ENCODE measurements at places on chromosomes 1 and 21.

DNA sequence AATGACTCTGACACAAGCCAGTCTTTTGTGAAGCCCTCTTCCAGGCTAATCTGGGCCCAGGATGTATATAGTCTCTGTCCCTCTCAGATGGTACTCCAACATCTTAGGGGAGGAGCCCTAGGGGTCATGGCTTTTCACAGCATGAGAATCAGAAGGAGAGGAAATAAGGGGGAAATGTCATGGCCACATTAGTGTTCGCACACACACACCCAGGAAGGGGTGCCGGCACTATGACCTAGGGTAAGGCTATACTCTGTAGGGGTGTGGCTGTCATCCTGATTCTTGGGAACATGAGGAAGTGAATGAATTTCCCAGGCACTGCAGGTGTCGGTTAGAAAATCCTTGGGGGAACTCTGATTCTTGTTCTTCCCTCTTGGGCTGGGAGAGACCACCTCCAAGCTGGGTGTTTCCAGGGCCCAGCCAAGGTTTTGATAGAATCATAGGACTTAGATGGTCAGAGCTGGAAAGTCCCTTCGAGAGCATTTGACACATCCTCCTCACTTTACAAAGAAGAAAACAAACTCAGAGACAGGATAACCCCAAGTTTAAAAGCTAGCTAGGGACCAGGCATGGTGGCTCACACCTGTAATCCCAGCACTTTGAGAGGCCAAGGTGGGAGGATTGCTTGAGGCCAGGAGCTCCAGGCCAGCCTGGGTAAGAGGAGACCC lies 22.0 kb downstream of the GFI1 start:
- no peak for DNase-seq

- DNase-seq: peak; percentile 26
Measured at GRCh38 chr1:218501161-218501560, 156.0 kb downstream of the TGFB2 start.

GRCh38 chr1:9388335-9389180 lies 95.9 kb downstream of the SPSB1 start:
- DNase-seq: peak; percentile 14

- no peak for DNase-seq
Measured at GRCh38 chr1:20499105-20499504, 8.8 kb downstream of the MUL1 start.

DNA sequence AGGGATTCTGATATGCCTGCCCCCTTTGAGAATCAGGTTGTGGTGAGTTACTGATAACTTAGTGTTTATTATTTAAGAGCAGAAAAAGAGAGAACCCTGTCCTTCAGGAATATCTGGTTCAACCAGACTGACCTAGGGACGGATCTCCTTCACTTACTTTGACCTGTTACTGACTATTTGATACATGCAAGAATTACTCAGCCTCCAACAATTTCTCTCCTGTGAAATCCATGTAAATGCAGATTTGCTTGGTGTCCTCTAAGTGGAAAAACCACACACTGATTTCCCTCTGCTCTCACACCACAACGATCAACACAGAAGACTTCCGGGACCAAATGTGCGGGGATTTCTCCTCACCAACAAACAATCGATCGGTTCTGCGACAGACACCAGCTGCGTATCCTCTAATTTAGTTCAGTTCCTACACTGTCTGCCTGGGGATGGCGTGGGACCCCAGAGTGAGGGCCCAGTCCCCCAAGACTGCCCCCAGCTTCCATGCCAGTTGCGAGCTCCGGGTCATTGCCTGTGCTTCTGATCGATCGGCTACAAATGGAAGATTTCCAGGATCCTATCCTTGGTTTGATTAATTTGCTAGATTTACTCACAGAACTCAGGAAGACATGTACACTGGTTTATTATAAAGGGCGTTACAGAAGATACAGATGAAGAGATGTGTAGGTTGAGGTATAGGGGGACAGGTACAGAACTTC lies 51.7 kb downstream of the BACE2 start:
- DNase-seq: no peak

GRCh38 chr1:98733782-98734112 lies 72.2 kb downstream of the SNX7 start:
- DNase-seq: peak; percentile 19

DNA sequence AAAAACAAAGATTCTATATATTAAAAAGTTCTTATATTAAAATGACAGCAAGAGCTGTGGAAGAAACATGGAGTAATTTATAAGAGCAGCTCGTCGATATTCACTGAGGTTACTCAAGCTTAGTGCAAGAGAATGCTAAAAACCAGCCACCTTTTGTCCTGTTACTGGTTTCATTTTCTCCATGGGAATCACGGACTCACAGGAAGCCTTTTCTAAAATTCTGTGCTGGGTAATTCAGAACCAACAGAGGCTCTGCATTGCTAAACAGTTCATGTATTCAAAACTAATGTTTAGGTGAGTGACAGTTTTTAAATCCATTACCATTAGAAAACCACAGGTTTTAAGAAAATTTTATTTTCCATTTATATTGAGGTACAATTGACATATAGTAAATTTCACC lies 147.8 kb upstream of the MAP1LC3C start:
- no peak for DNase-seq

- no peak for DNase-seq
Measured at GRCh38 chr21:42320791-42321190, 5.6 kb upstream of the TFF3 start.

DNA sequence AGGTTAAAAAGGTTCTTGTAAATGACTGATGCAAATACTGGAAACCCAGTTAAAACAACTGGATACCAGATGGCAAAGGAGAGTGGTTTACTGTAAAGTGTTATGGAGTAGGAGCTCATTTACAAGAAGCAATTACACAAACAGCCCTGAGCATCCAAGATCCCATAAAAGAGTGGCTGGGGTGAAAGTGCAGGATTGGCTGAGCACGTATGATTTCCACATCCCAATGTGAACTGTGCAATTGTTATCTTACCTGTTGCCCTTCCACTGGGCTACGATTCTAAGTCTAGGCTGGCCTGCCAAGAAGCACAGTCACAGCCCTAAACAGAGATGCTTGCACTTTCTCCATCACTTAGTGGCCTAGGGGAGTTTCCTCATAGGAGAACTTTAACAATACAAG lies 277.6 kb upstream of the RUNX1 start:
- peak; percentile 94 for DNase-seq

DNA sequence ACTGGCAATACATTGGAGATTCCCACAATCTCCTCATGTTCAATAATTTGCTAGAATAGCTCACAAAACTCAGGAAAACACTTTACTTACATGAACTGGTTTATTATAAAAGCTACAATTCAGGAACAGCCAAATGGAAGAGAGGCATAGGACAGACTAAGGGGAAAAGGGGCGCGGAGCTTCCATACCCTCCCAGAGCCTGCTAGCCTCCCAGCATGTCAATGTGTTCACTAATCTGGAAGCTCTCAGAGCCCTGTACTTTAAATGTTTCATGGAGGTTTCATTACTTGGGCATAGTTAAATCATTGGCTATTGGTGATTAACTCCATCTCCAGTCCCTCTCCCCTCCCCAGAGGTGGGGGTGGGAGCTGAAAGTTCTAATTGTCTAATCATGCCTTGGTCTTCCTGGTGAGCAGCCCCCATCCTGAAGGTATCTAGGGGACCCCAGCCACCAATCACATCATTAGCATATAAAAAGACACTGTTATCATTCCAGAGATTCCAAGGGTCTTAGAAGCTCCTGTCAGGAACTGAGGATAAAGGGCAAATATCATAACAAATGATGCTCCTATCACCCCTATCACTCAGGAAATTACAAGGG lies 10.9 kb upstream of the DMRTB1 start:
- DNase-seq: no peak

- no peak for DNase-seq
Measured at GRCh38 chr1:11458811-11459275, 20.1 kb upstream of the DISP3 start.

GRCh38 chr1:245205396-245205795 lies 50.6 kb downstream of the KIF26B start:
- no peak for DNase-seq

DNA sequence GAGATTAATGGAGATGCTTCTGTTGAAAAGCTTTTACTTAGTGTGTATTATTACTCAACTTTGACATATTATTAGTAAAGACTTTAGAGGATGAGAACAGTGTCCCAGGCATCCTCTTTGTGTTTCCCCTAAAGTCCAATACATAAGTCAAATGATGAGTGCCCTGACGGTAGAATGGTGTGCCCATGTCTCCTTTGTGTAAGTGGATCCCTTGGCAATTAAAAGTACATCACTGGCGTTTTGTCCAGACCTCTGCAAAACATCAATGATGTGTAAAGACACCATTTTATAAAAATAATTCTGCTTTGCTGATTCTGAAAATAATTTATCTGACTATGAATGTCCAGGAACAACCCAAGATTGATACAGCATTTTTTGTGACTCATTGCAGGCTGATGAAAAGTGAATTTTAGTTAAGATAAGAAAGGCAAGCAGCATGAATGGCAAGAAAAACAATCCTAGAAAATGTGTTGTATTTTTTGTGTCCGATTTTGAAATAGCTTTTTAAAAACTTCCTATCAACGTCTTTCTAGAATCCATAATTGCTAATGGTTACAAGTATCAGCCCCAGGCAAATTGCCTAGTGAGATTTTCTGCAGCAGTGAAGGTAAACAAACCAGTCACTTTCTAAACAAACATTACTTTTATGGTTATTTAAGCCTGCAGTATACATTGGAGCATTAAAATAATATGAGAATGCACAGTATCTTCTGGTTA lies 251.5 kb downstream of the PTPRC start:
- peak; percentile 54 for DNase-seq

GRCh38 chr1:30745834-30746208 lies 11.8 kb downstream of the LAPTM5 start:
- no peak for DNase-seq

GRCh38 chr1:68976916-68977610 lies 480.2 kb upstream of the DEPDC1 start:
- no peak for DNase-seq

- DNase-seq: no peak
Measured at GRCh38 chr21:32182449-32182848, 96.4 kb downstream of the MIS18A start.

- no peak for DNase-seq
Measured at GRCh38 chr21:33229099-33229783, 497 bp upstream of the IFNAR2 start.

GRCh38 chr1:176374967-176375569 lies 87.9 kb upstream of the PAPPA2 start:
- peak; percentile 57 for DNase-seq

DNA sequence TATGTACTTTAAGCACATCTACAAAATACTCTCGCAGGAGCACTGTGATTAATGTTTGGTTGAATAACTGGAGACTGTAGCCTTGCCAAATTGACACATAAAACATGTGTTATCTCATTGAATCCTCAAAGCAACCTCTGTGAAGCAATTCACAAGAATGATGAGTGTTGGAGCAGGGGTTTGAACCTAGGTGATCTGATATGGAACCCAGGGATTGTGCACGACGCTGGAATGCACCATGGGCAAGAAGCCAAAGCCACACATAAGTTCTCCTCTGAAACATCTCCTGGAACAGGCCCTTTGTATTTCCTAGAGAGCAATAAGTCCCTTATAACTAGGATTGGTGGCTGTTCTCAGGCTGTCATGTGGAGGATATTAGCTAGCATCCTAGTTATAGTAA lies 124.6 kb upstream of the IVNS1ABP start:
- peak; percentile 6 for DNase-seq

DNA sequence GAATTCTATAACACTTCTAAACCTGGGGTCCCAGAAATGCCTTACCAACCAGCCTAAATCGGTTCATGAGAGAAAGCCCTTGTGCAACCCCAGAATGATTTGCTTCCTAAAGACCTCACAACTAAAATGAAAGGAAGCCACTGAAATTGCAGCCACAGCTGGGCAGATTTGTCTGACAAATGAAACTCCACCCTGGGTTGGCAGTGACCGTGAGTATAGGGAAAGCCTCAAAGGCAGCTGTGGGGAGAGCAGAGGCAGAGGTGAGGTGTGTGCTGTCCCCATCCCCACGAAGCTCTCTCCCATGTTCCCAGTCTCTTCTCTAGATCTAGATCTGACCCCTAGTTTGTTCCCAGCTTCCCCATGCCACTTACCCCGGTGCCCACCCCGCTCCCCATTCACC lies 23.1 kb downstream of the RHBDL2 start:
- no peak for DNase-seq

DNA sequence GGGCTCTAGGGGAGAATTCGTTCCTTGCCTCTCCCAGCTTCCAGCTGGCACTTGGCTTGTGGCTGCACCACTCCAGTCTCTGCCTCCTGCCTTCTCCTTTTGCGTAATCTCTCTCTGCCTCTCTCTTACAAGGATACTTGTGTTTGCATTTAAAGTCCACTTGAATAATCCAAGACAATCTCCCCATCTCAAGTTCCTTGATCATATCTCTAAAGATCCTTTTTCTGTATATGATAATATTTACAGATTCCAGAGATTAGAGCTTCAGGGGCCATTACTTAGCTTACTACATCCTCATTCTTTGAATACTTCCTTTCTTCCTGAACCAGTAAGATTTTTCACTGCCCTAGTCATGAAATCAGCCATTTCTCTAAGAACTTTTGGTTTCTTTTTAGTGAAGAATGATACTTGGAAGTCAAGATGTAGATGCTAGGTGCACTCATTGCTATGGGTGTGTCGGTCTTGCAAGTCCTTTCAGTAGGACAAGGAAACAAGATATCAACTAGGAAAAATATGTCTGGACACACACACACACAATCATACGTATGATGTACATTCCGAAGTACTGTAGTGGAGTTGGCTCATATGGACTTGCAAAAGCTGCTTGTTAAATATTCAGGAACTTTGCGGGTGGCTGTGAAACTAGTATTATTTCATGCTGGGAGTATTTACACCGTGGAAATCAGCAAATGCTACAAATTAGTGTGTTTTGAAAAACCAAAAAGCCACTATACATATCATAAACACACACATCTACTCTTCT lies 20.8 kb upstream of the RLF start:
- DNase-seq: no peak

- DNase-seq: no peak
Measured at GRCh38 chr1:158996998-158997397, 12.7 kb upstream of the IFI16 start.

DNA sequence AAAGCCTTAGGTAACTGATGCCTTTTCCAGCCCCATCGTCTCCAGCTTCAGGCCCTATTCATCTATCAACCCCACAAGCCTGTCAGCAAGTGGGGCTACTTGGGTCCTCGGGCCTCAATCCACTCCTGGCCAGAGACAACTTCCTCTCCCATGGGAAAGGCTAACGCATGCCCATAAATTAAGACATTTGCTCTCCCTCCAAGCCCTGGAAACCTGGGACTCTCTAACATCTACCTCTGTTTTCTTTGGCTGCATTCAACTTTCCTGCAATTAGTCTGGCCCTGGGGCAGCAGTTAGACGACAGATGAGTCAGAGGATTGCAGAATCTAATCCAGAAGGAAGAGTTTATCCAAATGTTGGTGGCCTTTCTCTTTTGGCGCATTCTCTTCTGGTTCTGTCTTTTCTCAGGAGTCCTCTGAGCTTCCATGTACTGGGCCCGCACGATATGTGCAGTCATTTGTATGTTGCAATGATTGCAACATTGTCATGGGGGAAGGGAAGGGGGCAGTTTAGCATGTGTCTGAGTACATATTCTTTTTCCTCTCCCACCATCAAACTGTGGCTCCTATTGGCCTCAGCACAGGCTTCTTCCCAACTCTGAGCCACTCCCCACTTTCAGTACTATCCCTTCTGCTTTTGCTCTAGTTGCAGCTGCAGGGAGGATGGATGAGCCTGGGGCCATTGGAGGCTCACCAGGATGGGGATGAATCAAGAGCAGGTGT lies 54.4 kb downstream of the NAV1 start:
- DNase-seq: peak; percentile 99
